ENCODE measurements at places on chromosomes 16 and 17. TPM values are rescaled to one million over a fixed set of nuclear protein-coding genes. Genes with fewer than 3 reads are reported as not detected.
A peak's percentile ranks its signal among the peaks of the same experiment; 100 is the strongest.

The PRSS8 gene
- total RNA-seq, result not detected

The MYH8 gene
- not detected for total RNA-seq

The CCDC154 gene
- total RNA-seq, result 1.9 TPM

The SDR42E2 gene
- not detected for total RNA-seq

The EVI2B gene
- not detected for total RNA-seq

The INPP5K gene
- total RNA-seq, result 19.4 TPM

The CPNE7 gene
- total RNA-seq, result 2.7 TPM

The OR1A1 gene
- total RNA-seq, result not detected

The CACNA1H gene
- total RNA-seq, result 10.7 TPM

GRCh38 chr16:67022531-67023214, 6.3 kb upstream of the CBFB start:
- H3K27ac ChIP-seq, result no peak overlapping the region
- peaks cover 14% of the 10 kb centered on the region for H3K4me1 ChIP-seq
- DNase-seq, result no peak
- H3K27me3 ChIP-seq, result peaks cover 3% of the 10 kb centered on the region
- no peaks in the 10 kb centered on the region for H3K36me3 ChIP-seq

DNA sequence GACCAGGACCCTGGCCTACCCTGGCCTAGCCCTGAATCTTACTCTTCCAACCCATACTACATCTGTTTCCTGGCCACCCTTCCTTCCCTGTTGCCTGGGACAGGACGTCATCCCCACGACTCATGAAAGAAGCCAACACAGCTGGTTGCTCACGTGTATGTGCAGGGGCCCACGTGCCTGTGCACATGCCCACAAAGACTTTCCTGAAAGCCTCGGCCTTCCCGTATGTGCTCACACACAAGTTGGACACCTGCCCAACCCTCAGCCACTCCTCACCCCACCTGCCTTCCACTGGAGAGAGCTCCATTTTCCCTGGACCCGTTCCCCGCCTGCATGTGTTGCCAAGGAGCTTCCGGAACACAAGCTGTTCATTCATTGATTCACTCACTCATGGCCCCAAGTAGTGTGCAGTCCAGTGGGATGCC, 7.0 kb downstream of the PLXDC1 start:
- no peaks in the 10 kb centered on the region for H3K36me3 ChIP-seq
- DNase-seq, result no peak
- H3K27ac ChIP-seq, result no peak overlapping the region
- H3K4me1 ChIP-seq, result no peaks in the 10 kb centered on the region

DNA sequence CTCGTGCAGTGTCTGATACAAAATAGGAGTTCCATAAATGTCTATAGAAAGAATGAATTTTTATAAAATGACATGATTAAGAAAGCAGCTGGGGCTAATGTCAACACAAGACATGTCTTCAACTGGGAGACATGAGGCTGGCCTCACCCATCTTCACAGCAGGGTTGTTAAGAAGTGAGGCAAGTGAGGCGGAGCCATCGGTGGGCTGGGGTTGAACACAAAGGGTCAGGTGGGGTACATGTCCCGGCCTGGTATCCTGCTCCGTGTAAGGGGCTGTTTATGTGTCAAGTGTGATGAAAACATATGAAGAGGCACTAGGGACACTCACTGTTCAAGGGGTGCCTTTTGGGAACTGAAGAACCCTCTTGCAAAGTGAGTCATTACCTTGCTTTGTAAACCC, 22.1 kb downstream of the CDK5R1 start:
- peaks cover 63% of the 10 kb centered on the region for H3K4me1 ChIP-seq
- no peak overlapping the region for H3K27ac ChIP-seq

DNA sequence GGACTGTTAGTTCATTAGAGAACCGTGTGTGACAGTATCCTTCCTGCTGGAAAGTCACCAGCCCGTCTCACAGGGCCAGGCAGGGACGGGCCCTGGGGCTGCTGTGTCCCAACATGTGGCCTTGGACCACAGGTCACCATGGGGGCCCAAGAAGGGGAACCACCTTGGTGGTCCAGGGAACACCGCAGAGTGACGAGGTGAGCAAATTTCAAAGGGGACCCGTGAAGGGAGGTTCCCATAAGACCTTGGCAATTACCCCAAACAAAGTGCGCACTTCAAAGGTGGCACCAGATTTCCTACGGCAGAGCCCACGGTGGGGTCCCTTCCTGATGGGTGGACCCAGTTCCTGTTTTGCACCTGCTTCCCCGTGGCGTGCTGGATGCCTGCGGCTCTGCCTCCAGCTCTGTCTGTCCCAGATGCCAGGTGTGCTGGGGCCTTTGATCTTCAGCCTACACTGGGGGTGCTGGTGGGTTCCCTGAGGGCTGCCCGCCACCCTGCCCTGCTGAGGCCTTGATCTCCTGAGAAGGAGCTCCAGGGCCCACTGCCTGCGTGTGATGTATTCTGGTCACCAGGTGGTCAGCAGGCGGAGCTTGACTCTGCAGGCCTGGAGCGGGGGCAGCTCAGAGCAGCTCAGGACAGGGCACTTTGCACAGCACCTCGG, 27.0 kb downstream of the SLC7A5 start:
- H3K27ac ChIP-seq, result no peak overlapping the region
- H3K27me3 ChIP-seq, result no peaks in the 10 kb centered on the region
- peaks cover 4% of the 10 kb centered on the region for H3K4me1 ChIP-seq

DNA sequence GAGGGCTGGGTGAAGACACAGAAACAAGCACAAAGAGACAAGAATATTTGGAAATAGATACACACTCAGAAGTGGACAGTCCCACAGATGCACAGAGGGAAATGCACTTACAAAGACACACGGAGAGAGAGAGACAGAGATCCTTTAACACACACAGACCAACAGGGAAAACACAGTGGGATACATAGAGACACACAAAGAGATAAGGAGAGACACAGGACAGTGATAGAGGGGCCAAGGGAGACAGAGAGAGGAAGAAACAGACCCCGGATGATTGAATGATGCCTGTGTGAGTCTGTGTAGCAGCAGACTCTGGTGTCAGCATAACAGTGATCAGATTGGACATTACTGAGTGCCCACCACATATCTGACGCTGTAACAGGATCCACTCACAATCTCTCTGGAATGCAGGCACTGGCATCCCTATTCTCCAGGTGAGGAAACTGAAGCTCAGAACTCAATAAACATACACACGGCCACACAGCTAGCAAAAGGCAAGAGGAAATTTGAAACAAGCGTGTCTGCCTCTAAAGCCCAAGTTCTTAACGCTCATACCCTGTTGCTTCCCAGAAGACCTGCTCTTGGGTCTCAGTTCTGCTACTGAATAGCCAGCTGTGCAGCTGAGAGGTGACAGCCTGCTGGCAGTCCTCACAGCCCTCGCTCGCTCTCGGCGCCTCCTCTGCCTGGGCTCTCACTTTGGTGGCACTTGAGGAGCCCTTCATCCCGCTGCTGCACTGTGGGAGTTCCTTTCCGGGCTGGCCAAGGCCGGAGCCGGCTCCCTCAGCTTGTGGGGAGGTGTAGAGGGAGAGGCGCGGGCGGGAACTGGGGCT, 186.3 kb upstream of the NLRP1 start:
- peak overlapping the region; percentile 20 for H3K27ac ChIP-seq
- H3K27me3 ChIP-seq, result peaks cover 25% of the 10 kb centered on the region
- H3K36me3 ChIP-seq, result no peaks in the 10 kb centered on the region
- H3K4me1 ChIP-seq, result no peaks in the 10 kb centered on the region
- no peak for DNase-seq

DNA sequence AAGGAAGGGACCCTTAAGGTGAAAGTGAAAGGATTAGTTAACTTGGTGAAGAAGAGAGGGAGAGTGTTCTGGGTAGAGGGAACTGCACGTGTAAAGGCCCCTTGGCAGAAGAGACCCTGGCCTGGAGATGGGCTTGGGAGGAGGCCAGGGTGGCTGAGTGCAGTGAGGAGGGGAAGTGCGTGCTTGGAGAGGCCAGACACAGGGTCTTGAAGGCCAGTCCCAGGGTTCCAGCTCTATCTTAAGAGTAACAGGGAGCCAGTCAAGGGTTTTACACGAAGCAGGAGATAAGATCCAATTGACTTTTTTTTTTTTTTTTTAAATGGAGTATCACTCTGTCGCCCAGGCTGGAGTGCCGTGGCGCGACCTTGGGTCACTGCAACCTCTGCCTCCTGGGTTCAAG, 15.2 kb upstream of the DOK4 start:
- H3K4me3 ChIP-seq, result no peak overlapping the region
- no peaks in the 10 kb centered on the region for H3K36me3 ChIP-seq
- H3K27me3 ChIP-seq, result no peaks in the 10 kb centered on the region
- H3K27ac ChIP-seq, result no peak overlapping the region
- DNase-seq, result no peak
- peaks cover 4% of the 10 kb centered on the region for H3K4me1 ChIP-seq

GRCh38 chr16:35562471-35562870, 2103.1 kb downstream of the TP53TG3F start:
- H3K4me1 ChIP-seq, result no peaks in the 10 kb centered on the region
- no peak for DNase-seq
- no peaks in the 10 kb centered on the region for H3K27me3 ChIP-seq
- H3K36me3 ChIP-seq, result peaks cover 7% of the 10 kb centered on the region
- H3K27ac ChIP-seq, result no peak overlapping the region
- H3K4me3 ChIP-seq, result no peak overlapping the region

- no peak for DNase-seq
- no peaks in the 10 kb centered on the region for H3K27me3 ChIP-seq
- H3K27ac ChIP-seq, result no peak overlapping the region
Observed at GRCh38 chr17:17120294-17120693, 78.0 kb downstream of the MPRIP start.

DNA sequence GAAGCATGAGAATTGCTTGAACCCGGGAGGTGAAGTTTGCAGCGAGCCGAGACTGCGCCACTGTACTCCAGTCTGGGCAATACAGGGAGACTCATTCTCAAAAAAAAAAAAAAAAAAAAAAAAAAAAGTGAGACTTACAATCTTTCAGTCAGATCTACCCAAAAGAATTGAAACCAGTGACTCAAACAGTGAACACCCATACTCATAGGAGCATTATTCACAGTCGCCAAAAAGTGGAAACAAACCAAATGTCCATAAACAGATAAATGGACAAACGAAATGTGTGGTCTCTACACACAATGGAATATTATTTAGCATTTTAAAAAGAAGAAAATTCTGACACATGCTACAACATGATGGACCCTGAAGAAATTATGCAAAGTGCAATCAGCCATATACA, 9.1 kb upstream of the SCNN1B start:
- no peaks in the 10 kb centered on the region for H3K4me1 ChIP-seq
- no peaks in the 10 kb centered on the region for H3K36me3 ChIP-seq
- DNase-seq, result no peak
- no peak overlapping the region for H3K27ac ChIP-seq
- no peak overlapping the region for H3K4me3 ChIP-seq
- peaks cover 12% of the 10 kb centered on the region for H3K27me3 ChIP-seq

- DNase-seq, result no peak
- H3K4me3 ChIP-seq, result no peak overlapping the region
- no peak overlapping the region for H3K27ac ChIP-seq
- peaks cover 3% of the 10 kb centered on the region for H3K4me1 ChIP-seq
Observed at GRCh38 chr16:64136743-64137142, 985.1 kb downstream of the CDH11 start.

DNA sequence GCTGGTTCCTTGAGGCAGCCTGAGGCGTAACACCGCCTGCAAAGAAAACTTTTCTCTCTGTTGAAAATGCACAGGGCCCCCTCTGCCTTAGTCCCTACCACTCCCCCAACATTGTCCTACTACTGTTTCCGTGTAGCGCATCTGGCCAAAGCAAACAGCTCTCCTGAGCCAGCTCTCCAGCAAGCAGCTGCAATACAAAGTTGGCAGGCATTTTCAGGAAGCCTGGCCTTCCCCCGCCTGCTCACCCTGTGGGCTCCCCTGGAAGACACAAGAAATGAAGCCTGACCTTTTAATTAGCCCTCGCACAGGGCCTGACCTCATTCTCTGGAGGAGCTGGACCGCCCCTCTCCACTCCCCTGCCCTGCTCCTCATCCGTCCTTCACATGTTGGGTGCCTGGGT, 66.7 kb downstream of the SOX9 start:
- H3K36me3 ChIP-seq, result no peaks in the 10 kb centered on the region
- no peak overlapping the region for H3K27ac ChIP-seq
- peaks cover 8% of the 10 kb centered on the region for H3K4me1 ChIP-seq

DNA sequence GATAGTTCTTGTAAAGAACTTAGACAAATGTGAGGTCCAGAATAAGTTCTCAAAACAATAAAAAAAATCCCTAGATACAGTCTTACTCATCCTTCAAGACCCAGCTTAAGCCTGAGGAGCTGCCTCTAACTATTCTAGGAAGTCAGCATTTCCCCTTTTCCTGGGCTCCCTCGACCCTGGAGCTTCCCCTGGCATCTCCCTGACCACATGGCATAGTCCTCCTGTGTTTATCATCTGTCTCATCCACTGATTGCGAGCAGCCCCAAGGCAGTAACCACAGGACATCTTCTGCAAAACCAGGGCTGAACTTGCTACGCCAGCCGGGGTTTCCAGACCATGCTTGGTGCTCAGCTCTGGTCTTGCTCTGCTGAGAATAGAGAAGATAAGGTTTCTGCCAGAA, 36.7 kb upstream of the NLRP1 start:
- H3K27ac ChIP-seq, result peak overlapping the region; percentile 43
- no peak for DNase-seq
- no peaks in the 10 kb centered on the region for H3K36me3 ChIP-seq
- no peaks in the 10 kb centered on the region for H3K27me3 ChIP-seq
- no peak overlapping the region for H3K4me3 ChIP-seq

- DNase-seq, result no peak
- H3K27ac ChIP-seq, result no peak overlapping the region
- no peak overlapping the region for H3K4me3 ChIP-seq
- peaks cover 2% of the 10 kb centered on the region for H3K36me3 ChIP-seq
- H3K4me1 ChIP-seq, result no peaks in the 10 kb centered on the region
Observed at GRCh38 chr16:49081554-49081953, 200.1 kb downstream of the CBLN1 start.

GRCh38 chr17:30808785-30809286, 15.7 kb downstream of the CRLF3 start:
- H3K27ac ChIP-seq, result no peak overlapping the region
- no peak overlapping the region for H3K4me3 ChIP-seq

- H3K27me3 ChIP-seq, result peaks cover 48% of the 10 kb centered on the region
- no peak overlapping the region for H3K27ac ChIP-seq
- H3K36me3 ChIP-seq, result no peaks in the 10 kb centered on the region
- H3K4me3 ChIP-seq, result peak overlapping the region; percentile 54
- no peak for DNase-seq
- H3K4me1 ChIP-seq, result no peaks in the 10 kb centered on the region
Observed at GRCh38 chr17:47713980-47714700, 18.9 kb upstream of the TBX21 start.

DNA sequence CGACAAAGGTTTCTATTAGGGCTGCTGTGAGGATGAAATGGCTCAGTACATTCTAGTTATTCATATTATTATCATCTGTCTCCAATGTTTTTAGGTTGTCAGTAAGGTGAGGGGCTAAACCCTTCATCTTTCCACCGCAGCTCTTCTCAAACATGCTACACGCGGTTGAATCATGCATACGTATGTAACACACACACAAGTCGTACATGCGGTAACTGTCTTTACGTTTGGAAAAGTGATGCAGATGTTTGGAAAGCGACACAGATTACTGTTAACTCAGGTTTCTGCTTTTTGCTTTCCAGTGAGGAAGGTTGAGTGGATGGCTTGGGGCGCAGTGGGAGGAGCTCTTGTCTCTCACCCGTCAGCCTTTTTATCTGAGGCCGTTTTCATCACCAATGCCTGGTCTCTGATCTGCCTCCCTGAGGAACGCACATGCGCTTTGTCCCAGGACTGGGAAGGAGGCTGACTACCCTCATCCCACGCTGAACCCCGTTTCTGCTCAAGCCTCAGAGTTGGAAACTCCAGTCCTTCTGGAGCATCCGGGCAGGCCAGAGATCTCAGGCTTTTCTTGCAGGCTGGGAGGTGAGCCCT, 3.2 kb upstream of the FOXL1 start:
- H3K4me1 ChIP-seq, result peaks cover 25% of the 10 kb centered on the region
- H3K27ac ChIP-seq, result no peak overlapping the region
- H3K27me3 ChIP-seq, result peaks cover 97% of the 10 kb centered on the region
- H3K4me3 ChIP-seq, result peak overlapping the region; percentile 89

Measured in neural crest cell (in vitro differentiated cells).